ENCODE measurements at places on chromosomes 3 and 15.

GRCh38 chr3:98552232-98553020 is 20.6 kb downstream of the GPR15 start:
- DNase-seq: no peak

GRCh38 chr3:193909387-193909786 is 226.6 kb upstream of the HES1 start:
- DNase-seq: no peak

DNA sequence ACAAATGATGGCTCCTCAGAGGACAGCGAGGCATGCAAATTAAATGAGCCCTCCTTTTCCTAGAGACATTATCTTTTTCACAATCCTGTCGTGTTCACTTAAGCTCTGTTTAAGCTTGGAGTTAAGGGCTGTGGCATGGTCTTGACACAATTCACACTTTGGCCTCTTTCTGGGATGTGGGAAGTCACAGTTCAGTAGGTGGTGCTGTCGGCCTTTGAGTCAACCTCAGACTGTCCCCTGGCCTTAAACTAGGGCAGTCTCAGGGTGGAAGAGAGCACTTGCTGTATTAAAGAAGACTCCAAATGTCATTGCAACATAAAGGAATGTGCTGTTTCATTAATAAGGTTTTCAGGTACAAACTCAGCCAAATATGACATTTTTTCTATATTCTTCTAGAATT is 351.0 kb downstream of the MCTP2 start:
- peak; percentile 20 for DNase-seq

DNA sequence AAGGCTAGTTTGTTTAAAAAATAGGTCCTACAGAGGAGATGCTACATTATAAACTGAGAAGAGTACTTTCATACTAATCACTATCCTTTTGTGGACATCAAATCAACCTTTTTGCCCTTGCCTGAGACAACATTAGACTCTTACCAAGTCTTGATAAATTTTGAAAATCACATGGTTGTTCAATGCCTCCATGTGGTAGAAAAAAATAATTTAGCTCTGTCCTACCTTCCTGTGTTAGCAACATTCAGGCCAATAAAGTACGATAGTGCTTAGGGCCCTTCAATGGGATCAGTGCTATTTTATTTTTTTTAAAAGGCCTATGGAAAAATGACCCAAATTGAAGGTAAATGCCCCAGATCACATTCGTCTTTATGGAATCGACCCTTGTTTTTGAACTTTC is 5.0 kb upstream of the UBE2E1 start:
- no peak for DNase-seq

- no peak for DNase-seq
Measured at GRCh38 chr3:169914321-169914720, 2.9 kb downstream of the SAMD7 start.

- DNase-seq: peak; percentile 60
Measured at GRCh38 chr15:57138349-57138788, 219.9 kb downstream of the TCF12 start.

GRCh38 chr3:68033867-68034266 is 379.5 kb upstream of the SUCLG2 start:
- no peak for DNase-seq

GRCh38 chr15:90456236-90456635 is 68.2 kb downstream of the IQGAP1 start:
- no peak for DNase-seq

- DNase-seq: no peak
Measured at GRCh38 chr3:14305324-14305723, 97.1 kb upstream of the SLC6A6 start.

DNA sequence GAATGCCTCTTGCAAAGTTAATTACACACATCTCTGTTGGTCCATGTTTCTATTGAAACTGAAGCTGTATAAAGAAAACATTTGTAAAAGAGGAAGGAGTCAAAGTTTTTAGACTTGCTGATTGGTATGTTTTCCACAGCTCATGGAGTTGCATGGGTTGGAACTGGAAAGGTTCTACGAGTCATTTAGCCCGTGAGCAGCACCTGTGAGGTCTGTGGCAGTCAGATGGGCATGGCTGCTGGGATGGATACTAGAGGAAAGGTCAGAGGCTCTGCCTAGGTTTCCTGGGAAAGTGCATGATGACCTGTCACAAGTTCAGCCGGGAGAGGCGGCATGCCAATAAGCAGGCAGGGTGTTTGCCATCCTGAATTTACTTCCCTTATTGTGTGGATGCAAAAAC is 155.4 kb downstream of the CACNA1D start:
- no peak for DNase-seq

DNA sequence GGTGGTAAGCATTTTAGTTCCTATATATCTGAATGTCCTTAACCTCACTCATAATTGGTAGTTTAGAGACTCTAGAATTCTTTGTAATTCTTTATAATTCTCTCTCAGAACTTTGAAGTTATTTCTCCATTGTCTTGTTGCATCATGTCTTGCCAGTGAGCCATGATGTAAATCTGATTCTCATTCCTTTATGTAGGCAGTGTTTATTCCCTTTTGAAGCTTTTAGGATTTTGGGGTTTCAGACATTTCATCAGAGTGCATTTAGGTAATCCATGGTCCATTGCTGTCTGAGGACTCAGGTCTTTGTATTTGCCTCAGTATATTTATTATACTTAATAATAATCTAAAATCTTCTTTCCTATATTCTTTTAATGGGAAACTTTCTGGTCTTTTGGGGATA is 20.6 kb downstream of the CMC1 start:
- no peak for DNase-seq

Data from H7 (cell line).